ENCODE measurements at places on chromosomes 2 and 18.
A peak's percentile ranks its signal among the peaks of the same experiment; 100 is the strongest.

GRCh38 chr2:26534098-26534864, 56.4 kb upstream of the OTOF start:
- DNase-seq, result no peak

DNA sequence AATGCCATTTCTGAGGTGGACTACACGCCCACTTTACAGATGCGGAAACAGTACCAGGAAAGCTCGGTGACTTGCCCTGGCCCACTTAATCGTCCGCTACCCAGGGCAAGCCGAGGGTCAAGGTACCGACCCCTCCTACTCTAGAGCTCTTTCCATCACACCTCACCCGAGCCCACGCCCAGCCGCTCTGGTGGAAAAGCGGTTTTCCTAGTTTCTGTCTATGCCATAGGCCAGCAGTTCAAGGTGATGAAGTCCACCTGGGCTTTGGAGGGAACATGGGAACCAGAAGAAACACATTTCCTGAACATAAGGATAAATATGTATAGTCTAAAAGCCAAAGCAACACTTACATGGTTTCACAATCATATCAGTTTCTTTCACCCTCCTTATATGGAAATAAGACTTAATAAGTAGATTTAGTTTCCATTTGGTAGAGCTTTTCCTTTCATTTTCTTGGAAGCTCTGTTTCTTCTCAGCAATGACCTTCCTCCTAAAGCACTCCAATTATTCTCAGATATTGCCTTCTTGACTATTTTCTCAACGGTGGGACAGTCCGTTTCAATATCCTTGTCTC, 567 bp downstream of the VWA3B start:
- no peak for DNase-seq

GRCh38 chr18:23740105-23740830, 51.0 kb downstream of the LAMA3 start:
- no peak for DNase-seq

- DNase-seq, result no peak
Observed at GRCh38 chr2:95071856-95072255, 46.3 kb downstream of the MAL start.

DNA sequence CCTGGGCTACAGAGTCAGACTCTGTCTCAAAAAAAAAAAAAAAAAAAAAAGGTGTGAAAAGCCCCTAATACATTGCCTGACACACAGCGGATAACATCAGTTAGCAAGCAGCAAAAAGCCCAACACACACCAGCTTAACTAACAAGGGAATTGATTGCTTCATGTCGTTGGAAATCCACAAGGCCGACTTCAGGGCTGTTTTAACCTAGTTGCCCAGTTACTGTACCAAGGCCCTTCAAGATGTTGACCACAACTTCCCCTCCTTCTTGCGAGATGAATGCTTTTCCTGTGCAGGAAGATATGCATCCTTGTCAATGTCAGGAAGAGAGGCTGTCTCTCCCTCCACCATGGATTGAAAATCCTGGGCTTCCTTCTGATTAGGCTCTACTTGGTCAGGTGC, 202.9 kb downstream of the MIB1 start:
- DNase-seq, result no peak

GRCh38 chr2:222982010-222982908, 69.7 kb upstream of the KCNE4 start:
- DNase-seq, result peak; percentile 14

GRCh38 chr18:25672490-25672889, 320.5 kb upstream of the ZNF521 start:
- no peak for DNase-seq

GRCh38 chr2:70767699-70768589, at the start of gene ADD2:
TSS of gene ADD2 (minus strand) at chr2:70768200. CDS start at chr2:70706408, 61,792 bp downstream.
- DNase-seq, result peak; percentile 49

DNA sequence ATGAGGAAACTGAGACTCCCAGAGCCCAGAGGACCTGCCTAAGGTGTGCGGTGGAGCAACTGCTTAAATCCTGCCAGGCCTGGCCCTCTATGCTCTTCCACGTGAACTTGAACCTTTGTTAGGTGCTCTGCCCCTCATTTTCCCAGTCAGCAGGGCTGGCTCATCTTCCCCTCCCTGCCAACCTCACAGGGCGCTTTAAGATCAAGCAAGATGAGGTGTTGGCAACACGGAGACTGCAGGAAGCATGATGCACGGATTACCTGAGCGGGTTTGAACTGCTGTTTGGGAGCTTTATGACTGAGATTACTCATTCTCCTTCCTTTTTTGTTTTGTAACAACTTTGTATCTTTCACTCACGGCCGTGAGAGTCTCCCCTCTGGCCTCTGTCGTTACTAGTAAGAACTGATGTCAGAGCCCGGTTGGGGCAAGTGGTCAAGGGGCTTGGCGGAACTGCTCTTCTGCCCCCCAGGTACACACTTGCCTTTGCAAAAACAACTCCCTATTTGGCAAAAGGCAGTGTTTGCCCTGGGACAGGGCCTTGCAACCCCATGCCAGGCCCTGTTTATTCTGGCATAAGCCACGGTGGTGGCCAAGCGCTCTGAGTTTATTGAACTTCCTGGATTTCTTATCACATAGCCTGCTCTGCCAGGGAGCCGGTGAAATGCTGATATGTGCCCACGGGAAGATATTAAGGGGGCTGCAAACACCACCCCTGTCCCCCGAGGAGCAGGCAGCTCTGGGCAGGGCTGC, 127.8 kb downstream of the INHBB start:
- DNase-seq, result no peak

GRCh38 chr18:67408240-67408639, 108.3 kb downstream of the DSEL start:
- DNase-seq, result no peak

GRCh38 chr2:60439219-60439974, 114.1 kb downstream of the BCL11A start:
- peak; percentile 72 for DNase-seq

- no peak for DNase-seq
Observed at GRCh38 chr2:127650041-127650784, 4.3 kb downstream of the GPR17 start.

- DNase-seq, result no peak
Observed at GRCh38 chr2:50953021-50953420, 78.9 kb downstream of the NRXN1 start.
